ENCODE measurements at places on chromosomes 1 and 21.

DNA sequence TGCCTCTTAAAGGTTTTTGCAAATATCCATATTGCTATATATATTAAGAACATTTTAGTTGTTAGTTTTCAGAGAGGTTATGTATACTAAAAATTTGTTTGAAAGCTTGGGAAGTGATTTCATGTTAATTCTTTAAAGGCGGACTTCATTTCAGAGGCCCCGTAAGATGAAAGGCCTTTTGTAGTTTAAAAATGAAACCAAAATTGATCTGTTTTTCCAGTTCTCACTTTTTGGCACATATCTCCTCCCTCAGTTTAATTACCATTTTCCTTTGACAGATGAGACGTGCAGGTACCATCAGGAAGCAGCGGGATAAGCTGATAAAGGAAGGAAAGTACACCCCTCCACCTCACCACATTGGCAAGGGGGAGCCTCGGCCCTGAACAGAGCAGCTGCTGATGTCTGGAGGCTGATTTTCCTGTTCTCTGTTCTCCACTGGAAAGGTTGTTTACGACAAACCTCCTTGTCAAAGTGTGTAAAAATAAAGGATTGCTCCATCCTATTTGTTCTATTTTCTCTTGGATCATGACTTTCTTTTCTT is 8.0 kb downstream of the NDUFS5 start:
- no peak for DNase-seq

GRCh38 chr1:64043976-64044375 is 159.4 kb upstream of the UBE2U start:
- DNase-seq, result no peak

DNA sequence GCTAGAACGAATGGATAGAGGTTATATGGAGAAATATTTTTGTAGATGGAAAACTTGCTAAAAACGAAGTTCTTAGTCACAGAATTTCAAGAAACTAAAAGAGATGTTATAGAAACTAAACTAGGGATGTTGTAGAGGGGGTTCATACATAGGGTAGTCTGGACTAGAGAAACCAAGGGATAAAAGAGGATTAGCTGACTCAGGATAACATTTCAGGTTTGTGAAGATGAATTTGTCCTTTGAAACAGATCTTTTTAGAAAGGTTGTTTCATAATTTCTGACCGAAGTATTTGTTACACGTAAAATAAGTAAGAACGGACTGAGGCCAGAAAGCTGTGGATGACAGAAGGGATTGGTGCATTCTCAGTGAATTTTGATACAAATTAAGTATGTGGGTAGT is 13.6 kb downstream of the YTHDF2 start:
- DNase-seq, result no peak

GRCh38 chr21:16404776-16405175 is 675.0 kb downstream of the USP25 start:
- DNase-seq, result no peak

DNA sequence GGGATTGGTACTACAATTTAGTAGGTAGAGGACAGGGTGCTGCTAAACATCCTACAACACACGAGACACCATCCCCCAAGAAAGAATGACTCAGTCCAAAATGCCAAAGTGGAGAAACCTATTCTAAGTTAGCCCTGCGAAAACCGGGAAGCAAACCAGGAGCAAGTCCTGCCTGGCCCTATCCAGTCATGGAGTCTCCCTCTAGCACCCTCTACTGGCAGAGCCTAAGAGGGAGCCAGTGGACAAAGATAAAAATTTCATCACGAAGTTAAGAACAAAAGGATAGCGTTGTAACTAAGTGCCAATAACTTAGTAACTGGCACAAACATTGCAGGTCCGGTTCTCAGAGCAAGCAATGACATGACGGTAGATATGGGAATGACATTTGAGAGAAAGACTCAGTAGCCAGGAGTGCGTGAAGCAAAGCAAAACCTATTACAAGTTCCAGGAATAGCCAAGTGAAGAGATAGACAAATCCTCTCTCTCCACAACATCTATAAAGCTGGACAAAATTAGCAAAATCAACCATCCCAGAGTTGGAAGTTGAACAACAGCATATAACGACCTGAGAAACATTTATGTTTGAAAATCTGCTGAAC is 383.5 kb downstream of the OMA1 start:
- DNase-seq, result no peak

Measured in stimulated activated CD8-positive, alpha-beta memory T cell treated with anti-CD3 and anti-CD28 coated beads, Interleukin-4, amount 100 ng/mL, for 24 hours (primary cell).